ENCODE measurements at places on chromosomes 6 and 20.

DNA sequence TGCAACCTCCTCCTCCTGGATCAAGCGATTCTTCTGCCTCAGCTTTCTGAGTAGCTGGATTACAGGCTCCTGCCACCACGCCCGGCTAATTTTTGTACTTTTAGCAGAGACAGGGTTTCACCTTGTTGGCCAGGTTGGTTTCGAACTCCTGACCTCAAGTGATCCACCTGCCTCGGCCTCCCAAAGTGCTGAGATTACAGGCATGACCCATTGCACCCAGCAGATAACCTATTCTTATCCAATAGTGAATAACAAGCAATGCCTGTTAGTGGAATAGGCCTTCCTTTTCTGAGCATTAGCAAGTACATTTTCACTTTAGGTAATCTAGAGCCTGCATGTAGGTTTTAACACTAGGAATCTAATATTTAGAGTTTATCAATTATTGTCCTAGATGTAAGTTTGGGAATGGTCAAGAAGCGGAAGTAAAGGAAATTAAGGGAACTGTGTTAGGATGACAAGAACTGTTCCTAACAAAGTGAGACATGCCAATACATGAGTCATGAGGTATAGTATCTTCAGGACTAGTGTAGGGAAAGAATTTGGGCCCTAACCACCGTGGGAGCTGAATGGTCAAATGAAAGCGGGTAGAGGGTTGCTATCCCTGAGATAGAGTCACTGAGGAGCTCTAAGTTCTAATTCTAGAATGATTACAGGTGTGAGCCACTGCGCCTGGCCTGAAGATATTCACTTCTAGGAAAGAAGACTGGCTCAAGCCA is 15.0 kb downstream of the BLTP3A start:
- DNase-seq = no peak

DNA sequence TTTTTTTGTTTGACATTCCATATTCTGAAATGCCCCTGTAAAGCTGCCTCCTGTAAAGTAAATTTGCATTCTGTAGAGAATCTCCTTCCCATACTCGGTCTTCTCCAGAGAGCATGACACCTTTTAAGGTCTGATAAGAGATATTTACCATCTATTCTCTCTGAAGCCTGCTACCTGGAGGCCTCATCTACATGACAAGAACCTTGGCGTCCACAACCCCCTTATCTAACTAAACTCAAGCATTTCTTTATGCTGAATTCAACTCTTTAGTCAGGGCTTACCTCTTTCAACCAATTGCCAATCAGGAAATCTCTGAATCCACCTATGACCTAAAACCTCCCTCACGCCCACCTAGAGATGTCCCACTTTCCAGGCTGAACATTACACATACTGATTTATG is 51.6 kb downstream of the FAM184A start:
- DNase-seq = no peak

- no peak for DNase-seq
These were observed 127.4 kb downstream of the MYLK4 start for GRCh38 chr6:2623295-2623694.

DNA sequence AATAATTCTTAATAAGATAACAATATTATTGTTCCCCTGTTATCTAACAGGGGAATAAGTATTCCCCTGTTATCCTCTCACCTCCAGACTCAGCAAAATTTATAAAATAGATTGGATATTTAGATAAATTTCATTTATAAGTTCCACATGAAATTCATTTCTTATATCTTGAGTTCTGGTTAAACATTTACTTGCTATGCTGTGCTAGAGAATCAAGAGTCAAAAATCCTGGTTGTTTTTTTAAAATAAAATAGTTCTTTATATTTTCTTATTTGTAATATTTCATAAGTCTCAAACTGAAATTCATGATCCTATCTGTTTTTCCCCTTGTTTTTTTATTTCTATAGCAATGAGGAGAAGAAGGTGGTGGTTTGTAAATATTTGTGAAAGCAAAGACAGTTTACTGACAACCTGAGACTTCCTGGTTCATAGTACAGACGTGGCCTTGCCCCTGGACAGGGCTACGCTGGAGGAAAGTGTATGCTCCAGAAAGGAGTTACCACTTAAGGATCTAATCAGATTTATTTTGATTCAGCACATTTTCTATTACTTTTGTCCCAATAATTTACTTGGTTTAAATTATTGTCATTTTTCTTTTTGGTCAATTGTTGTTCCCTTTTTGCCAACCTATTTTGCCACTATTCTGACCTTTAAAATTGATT is 37.8 kb upstream of the MARCKS start:
- no peak for DNase-seq

DNA sequence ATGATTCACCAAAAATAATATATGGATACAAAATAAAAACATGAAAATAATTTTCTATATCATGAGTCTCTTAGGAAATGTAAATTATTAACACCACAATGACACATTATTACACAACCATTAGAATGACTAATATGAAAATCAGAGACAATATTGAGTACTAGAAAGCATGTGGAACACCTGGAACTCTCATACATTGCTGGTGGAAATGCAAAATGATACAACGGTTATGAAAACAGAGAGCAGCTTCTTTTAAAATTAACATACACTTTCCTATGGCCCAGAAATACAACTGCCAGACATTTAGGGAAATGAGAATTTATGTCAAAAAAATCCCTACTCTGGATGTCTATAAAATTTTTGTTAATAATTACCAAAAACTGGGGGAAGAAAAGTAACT is 853.3 kb upstream of the MAN1A1 start:
- no peak for DNase-seq

- no peak for DNase-seq
These were observed 69.8 kb upstream of the RIN2 start for GRCh38 chr20:19688031-19688806.

DNA sequence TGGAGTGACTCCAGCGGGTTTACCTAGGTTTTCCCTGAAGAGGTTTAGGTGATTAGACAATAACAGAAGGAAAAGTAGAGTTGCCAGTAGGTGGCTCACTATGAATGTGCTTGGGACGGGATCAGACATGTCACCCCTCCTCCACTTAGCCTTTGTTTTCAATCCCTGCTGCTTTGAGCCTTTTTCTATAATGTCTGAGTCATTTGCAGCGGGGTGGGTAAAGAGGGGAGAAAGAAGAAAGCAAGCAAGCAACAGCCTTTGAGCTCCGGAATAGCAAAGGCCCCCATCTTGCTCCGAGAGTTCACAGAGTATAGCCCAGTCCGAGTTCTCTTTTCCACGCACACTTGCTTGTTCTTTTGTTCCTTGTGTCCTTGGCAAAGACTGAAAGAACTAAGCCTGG is 129.1 kb downstream of the PACRG start:
- no peak for DNase-seq

GRCh38 chr6:158314737-158315136 is 2.5 kb downstream of the TULP4 start:
- no peak for DNase-seq

DNA sequence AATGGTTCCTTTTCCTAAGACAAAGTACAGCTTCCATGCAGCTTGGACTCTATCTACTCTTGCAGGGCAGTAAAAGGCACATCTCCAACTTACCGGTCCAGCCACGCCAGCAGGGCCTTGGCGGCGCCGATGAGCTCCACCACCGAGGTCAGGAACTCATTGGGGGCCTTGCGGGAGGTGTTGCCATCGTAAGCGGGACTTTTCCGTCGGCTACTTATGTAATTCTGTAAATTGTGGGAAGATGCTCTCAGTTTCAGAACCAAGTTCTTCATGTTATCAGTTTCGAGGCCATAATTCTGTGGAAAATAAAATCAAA is 68.5 kb downstream of the CNKSR3 start:
- peak; percentile 5 for DNase-seq

DNA sequence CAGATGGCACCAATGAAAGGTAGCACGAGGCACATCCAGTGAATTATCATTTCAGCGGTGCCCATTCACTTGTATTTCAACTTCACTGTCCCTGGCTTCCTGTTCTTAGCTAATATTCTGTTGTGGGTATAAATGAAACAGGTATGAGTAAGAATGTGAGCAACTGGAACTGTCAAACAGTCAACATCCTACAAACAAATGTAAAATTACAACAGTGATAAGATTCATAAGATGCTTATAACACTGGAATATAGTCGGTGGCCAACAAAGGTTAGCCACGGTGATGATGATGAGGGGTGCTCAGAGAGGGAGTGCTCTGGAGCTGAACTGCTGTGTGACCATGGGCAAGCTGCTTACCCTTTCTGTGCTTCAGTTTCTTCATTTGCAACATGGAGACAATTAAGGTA is 74.9 kb upstream of the TOX2 start:
- no peak for DNase-seq

GRCh38 chr6:21281366-21281765 is 312.2 kb upstream of the SOX4 start:
- DNase-seq = no peak

- DNase-seq = no peak
These were observed 57.1 kb downstream of the KIZ start for GRCh38 chr20:21182832-21183563.

- no peak for DNase-seq
These were observed 90.8 kb downstream of the THBS2 start for GRCh38 chr6:169162752-169163407.

DNA sequence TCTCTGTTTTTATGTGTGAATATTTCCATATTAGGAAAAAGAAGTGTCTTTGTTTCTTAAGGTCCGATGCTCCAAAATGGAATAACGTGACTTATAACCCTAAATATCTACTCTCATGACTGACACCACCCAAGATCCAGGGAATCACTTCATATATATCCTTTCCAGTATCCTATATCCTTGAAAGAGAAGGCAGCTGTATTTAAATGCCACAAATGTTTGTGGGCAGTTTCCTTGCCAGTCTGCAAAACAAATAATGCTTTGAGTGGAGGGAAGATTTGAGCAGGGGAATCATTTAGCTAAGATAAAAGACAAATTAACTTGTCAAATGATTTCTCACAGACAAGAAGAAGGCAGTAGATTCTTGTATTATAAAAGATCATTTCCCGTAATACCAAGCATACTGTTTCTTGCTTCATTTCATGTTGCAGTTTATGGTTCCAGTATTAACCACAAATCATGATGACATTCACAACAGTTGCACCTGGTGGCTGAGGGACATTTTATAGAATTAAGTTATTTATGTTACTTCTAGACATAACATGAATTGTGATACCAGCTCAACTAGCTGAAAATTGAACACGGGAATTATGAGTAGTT is 30.0 kb upstream of the FABP7 start:
- no peak for DNase-seq

GRCh38 chr6:143673669-143674068 is 4.1 kb upstream of the PHACTR2 start:
- DNase-seq = no peak

GRCh38 chr6:154886471-154886870 is 108.6 kb upstream of the TIAM2 start:
- DNase-seq = no peak

Data from T-helper 2 cell (primary cell).